ENCODE measurements at places on chromosomes 6 and 20. TPM values are rescaled to one million over a fixed set of nuclear protein-coding genes. Genes with fewer than 3 reads are reported as not detected.

GRCh38 chr20:51489611-51490010, 52.9 kb downstream of the NFATC2 start:
- DNase-seq, result no peak
- peaks cover 7% of the 10 kb centered on the region for H3K4me1 ChIP-seq
- H3K27ac ChIP-seq, result no peak overlapping the region

DNA sequence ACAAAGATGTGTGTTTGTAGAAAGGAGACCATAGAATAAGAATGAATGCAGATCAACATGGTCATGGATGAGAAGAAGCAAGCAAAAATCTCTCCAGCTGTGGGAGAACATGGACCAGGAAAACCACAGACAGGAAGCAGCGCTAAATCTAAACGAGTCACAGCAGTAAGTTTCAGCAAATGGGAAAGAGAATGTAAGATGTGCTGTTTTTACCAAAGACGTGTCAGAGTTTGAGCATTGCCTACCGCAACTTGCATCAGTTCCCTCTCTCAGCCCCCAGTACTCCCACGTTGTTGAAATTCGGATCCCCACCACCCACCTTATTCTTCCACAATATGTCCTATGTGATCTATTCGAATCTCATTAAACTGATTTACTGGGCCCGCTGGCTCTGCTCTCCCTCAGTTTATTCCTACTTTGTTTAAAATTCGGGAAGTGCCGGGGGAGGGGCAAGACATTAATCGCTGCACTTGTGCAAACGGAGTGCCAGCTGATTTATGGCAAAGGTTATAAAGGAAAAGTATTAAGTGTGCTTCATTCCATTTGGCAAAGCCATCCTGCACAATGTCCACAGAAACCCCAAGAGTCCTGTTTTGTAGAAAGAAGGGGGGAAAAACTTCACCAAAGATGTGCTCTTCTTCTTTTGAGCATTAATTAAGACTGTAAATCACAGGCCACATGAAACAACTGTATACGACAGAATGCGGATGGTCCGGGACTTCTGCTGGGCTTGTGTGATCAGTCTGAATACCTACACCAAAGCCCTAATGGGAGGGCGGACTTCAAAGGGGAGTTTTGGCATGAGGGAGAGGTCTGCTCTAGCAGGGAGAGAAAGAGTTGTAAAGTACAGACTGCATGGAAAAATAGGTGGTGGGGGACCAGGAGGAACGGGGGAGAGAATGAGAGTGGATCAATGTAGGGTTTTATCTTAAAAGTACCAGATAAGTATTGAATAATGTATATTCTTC, 59.1 kb upstream of the PRDM1 start:
- no peaks in the 10 kb centered on the region for H3K36me3 ChIP-seq
- no peak for DNase-seq
- H3K27ac ChIP-seq, result no peak overlapping the region
- no peaks in the 10 kb centered on the region for H3K27me3 ChIP-seq

GRCh38 chr6:28838289-28838633, 85.5 kb downstream of the TRIM27 start:
- no peaks in the 10 kb centered on the region for H3K36me3 ChIP-seq
- peaks cover 24% of the 10 kb centered on the region for H3K4me1 ChIP-seq
- H3K27me3 ChIP-seq, result peaks cover 5% of the 10 kb centered on the region
- H3K27ac ChIP-seq, result peak overlapping the region; percentile 50

GRCh38 chr6:57221936-57222742, at the start of gene RAB23:
TSS of gene RAB23 (minus strand) at chr6:57222307. CDS start at chr6:57210380, 11,927 bp downstream.
- peak within 1 kb of the TSS; percentile 94 for H3K4me3 ChIP-seq
- H3K36me3 ChIP-seq, result no peaks in the 10 kb centered on the region
- H3K27ac ChIP-seq, result peak within 1 kb of the TSS; percentile 89
- peak; percentile 75 for DNase-seq
- H3K27me3 ChIP-seq, result no peaks in the 10 kb centered on the region
- peaks cover 13% of the 10 kb centered on the region for H3K4me1 ChIP-seq

DNA sequence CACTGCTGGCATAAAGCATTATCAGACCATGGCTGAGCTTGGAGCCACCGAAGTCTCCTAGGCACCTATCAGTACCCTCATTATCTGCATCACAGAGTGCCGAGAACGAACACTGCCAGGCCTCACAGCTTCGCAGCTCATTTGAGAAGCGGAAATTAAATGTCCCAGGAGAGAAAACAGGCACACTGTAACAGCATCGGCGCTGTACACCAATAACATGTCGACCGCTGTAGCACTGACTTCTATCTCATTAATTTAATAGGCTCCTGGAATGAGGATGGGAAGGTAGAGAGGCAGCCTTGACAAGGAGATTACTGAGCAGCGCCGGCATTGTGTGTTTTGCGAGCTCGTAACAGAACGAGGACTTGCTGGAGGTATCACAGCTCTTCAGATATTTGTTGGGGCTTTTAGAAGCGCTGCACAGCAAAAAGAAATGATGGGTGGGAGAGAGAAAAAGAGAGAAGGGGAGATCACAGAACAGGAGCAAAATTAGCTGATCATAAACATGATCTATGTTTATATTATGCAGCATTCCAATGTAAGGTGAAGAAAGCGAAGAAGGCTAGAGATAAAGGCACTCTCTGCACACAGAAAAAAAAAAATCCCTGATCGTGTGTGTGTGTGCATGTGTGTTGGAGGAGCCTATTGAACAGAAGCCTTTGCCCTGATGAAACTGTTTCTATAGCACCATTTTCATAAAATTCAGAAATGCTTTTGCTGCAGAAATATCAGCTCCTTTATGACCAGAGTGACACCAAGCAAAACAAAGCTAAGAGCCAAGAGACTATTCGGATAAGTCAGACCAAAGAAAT, 29.2 kb downstream of the ID4 start:
- H3K4me1 ChIP-seq, result no peaks in the 10 kb centered on the region
- no peaks in the 10 kb centered on the region for H3K36me3 ChIP-seq
- no peak for DNase-seq
- H3K27ac ChIP-seq, result no peak overlapping the region

DNA sequence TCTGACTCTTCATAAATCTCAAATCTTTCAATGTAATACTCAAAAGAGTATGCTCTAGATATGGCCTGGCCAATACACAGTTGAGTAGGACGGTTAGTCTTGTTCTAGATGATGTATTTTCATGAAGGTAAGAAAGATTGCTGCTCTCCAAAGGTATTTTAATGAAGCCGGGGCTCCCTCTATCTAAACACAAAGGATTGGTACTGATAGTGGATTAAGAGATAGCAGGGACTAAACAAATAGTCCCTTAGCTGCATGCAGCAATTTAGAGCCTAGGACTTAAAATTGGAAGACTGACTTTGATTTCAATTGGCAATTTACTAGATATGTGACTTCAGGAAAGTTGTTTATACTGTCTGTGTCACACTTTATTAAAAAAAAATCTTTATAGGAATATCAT, 31.4 kb upstream of the TENT5A start:
- no peaks in the 10 kb centered on the region for H3K36me3 ChIP-seq
- no peak for DNase-seq
- H3K4me3 ChIP-seq, result no peak overlapping the region
- H3K27me3 ChIP-seq, result no peaks in the 10 kb centered on the region

The SNAI1 gene
- 7.5 TPM for total RNA-seq

DNA sequence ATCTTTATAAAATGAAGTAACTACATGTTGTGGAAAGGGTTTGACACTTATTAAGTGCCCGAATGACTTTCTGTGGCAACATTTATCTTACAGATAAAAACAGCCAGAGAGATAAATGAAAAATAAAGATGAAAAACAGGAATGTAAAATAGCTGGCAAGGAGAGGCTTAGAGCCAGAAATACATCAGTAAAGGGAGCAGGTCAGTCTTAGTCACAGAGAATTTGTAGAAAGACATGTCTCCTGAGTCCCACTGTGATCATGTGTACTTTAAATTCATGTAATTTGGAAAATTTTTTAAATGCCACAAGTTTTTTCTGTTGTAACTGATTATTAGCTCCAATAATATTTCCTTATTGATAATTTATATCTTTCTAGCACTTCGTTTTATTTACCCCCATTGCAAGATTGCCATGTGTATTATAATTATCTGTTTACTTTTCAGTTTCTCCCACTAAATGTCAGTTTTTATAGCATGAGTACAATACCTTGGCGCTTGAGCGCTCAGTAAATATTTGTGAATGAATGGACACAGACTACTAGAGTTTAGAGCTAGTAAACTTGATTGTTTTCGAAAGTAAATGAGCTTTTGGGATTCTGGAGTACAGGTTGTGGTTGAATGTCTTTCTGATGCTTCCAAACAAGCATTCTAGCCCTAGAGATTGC, 15.2 kb downstream of the TAB2 start:
- H3K4me3 ChIP-seq, result no peak overlapping the region
- H3K4me1 ChIP-seq, result peaks cover 49% of the 10 kb centered on the region
- DNase-seq, result no peak
- H3K36me3 ChIP-seq, result no peaks in the 10 kb centered on the region
- no peak overlapping the region for H3K27ac ChIP-seq
- no peaks in the 10 kb centered on the region for H3K27me3 ChIP-seq

GRCh38 chr6:151054306-151054705, 185.5 kb upstream of the AKAP12 start:
- H3K4me3 ChIP-seq, result no peak overlapping the region
- no peaks in the 10 kb centered on the region for H3K27me3 ChIP-seq
- H3K4me1 ChIP-seq, result peaks cover 17% of the 10 kb centered on the region
- peak overlapping the region; percentile 42 for H3K27ac ChIP-seq

DNA sequence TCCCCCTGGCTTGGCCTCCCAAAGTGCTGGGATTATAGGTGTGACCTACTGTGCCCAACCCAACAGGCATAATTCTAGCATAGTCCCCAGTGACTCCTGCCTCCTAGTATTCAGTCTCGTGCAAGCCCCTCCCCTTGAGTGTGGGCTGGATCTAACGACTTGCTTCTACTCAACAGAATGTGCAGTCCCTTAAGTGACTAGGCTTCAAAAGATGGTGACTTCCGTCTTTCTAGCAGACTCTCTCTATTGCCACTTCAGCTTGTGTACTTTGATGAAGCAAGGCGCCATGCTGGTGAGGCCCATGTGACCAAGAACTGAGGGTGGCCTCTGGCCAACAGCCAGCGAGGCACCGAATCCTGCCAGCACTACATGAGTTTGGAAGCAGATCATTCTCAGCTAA, 109.6 kb upstream of the TRAF3IP2 start:
- peaks cover 6% of the 10 kb centered on the region for H3K36me3 ChIP-seq
- H3K4me3 ChIP-seq, result no peak overlapping the region
- no peaks in the 10 kb centered on the region for H3K27me3 ChIP-seq
- H3K27ac ChIP-seq, result no peak overlapping the region
- peaks cover 4% of the 10 kb centered on the region for H3K4me1 ChIP-seq
- no peak for DNase-seq

The TCF21 gene
- 0.84 TPM for total RNA-seq

DNA sequence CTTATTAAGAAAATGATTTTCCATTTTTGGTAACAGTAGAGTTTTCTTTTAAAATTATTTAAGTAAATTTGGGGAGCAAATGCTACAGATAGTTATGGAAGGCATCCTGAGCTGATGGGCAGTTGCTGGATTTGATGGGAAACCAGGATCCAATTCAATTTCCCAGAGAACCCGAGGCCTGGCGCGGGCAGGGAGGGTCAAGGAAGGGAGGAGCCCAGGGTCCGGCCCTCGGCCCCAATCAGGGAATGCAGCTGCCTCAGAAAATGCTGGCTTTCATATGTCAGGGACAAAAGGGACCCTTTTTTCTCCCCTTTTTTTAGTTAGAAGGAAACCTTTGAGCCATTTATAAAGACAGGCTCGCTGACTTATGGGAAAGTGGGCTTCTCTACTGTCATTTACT, 42.1 kb downstream of the CTCFL start:
- H3K27me3 ChIP-seq, result peaks cover 15% of the 10 kb centered on the region
- DNase-seq, result no peak
- H3K36me3 ChIP-seq, result no peaks in the 10 kb centered on the region
- H3K4me3 ChIP-seq, result no peak overlapping the region
- H3K4me1 ChIP-seq, result no peaks in the 10 kb centered on the region

The HECA gene
- total RNA-seq, result 36.0 TPM

DNA sequence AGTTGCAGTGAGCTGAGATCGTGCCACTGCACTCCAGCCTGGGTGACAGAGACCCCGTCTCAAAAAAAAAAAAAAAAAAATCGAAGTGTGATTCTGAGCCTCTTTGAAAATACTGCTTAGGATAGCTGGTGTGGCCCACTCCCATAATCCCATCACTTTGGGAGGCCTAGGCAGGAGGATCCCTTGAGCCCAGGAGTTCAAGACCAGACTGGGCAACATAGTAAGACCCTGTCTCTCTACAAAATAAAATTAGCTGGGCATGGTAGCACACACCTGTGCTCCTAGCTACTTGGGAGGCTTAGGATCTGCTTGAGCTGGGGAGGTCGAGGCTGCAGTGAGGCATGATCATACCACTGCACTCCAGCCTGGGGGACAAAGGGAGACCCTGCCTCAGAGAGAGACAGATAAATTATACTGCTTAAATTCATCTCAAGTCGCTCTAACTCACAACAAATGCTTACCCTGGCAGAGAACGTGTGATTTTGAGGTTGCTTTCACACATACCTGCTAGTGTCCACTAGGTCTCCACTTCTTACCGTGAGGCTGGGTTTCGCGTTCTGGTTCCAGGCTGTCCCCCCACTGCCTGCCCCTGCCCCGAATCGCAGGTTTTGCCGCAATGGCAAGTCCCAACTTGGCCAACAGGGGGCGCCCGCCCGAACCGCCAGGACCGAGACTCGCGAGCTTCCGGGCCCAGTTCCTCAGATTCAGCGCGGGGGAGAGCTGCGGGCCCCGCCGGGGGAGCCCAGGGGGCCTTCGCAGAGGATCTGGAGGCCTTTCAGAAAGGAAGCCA, 12.3 kb upstream of the TMC2 start:
- DNase-seq, result peak; percentile 64
- peaks cover 30% of the 10 kb centered on the region for H3K4me1 ChIP-seq
- H3K27me3 ChIP-seq, result no peaks in the 10 kb centered on the region
- no peaks in the 10 kb centered on the region for H3K36me3 ChIP-seq

GRCh38 chr6:104566411-104566810, 293.3 kb downstream of the HACE1 start:
- no peaks in the 10 kb centered on the region for H3K4me1 ChIP-seq
- no peak for DNase-seq
- H3K27me3 ChIP-seq, result no peaks in the 10 kb centered on the region
- no peak overlapping the region for H3K27ac ChIP-seq

GRCh38 chr20:46435146-46435545, 28.7 kb upstream of the ELMO2 start:
- no peak for DNase-seq
- no peak overlapping the region for H3K27ac ChIP-seq
- no peaks in the 10 kb centered on the region for H3K36me3 ChIP-seq
- no peak overlapping the region for H3K4me3 ChIP-seq
- no peaks in the 10 kb centered on the region for H3K27me3 ChIP-seq

- H3K4me1 ChIP-seq, result peaks cover 35% of the 10 kb centered on the region
- no peak for DNase-seq
- peaks cover 5% of the 10 kb centered on the region for H3K27me3 ChIP-seq
- no peak overlapping the region for H3K4me3 ChIP-seq
- no peaks in the 10 kb centered on the region for H3K36me3 ChIP-seq
These were observed 4.0 kb downstream of the ID4 start for GRCh38 chr6:19841181-19841580.

The HTR1E gene
- total RNA-seq, result not detected

The PXMP4 gene
- 5.1 TPM for total RNA-seq

GRCh38 chr6:74753883-74754600, 451.8 kb downstream of the COL12A1 start:
- no peaks in the 10 kb centered on the region for H3K36me3 ChIP-seq
- no peak overlapping the region for H3K4me3 ChIP-seq
- H3K27ac ChIP-seq, result no peak overlapping the region
- H3K4me1 ChIP-seq, result no peaks in the 10 kb centered on the region
- no peak for DNase-seq
- H3K27me3 ChIP-seq, result no peaks in the 10 kb centered on the region
